ENCODE measurements at places on chromosomes 6 and 20. TPM values are rescaled to one million over a fixed set of nuclear protein-coding genes. Genes with fewer than 3 reads are reported as not detected.
A peak's percentile ranks its signal among the peaks of the same experiment; 100 is the strongest.

The RAB44 gene
- total RNA-seq = not detected

GRCh38 chr6:154252678-154253077, 103.9 kb downstream of the IPCEF1 start:
- no peaks in the 10 kb centered on the region for H3K27me3 ChIP-seq
- no peak for DNase-seq
- peaks cover 2% of the 10 kb centered on the region for H3K4me1 ChIP-seq
- no peaks in the 10 kb centered on the region for H3K36me3 ChIP-seq
- H3K4me3 ChIP-seq = no peak overlapping the region

GRCh38 chr20:45390931-45391330, 12.8 kb upstream of the TP53TG5 start:
- no peak overlapping the region for H3K4me3 ChIP-seq
- DNase-seq = no peak
- H3K4me1 ChIP-seq = no peaks in the 10 kb centered on the region

- no peaks in the 10 kb centered on the region for H3K4me1 ChIP-seq
- no peak overlapping the region for H3K4me3 ChIP-seq
- DNase-seq = no peak
- H3K27me3 ChIP-seq = no peaks in the 10 kb centered on the region
Observed at GRCh38 chr6:142207265-142207877, 60.3 kb downstream of the VTA1 start.

DNA sequence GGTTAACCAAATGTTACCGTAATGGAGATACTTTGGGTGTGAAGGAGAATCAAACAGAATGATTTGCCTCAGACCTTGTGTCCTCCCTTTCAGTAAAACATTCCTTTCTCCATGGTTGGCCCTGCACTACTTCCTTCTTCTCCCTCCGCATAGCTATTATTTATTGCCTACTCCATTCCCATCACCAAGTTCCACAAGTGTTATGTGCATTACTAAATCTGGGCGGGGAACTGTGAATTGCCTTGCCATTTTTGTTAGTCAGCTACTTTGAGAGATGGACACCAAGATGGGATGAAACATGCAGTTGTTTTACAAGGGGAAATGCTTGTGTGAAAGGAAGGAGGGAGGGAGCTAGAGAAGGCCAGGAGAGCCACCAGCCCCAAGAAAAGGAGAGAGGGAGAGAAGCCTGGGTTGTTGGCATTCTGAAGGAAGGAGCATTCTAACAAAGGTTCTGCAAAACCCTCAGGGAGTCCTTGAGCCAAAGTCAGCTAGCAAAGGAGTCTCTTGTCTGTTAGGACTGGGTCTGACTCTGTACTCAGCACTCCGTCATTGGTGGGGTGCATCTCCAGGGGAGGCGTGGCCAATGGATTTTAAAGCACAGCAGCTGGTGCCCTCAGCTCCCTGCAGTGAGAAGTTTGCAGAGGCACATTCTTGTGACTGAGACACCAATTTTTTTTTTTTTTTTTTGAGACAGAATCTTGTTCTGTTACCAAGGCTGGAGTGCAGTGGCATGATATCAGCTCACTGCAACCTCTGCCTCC, 83.6 kb upstream of the CHD6 start:
- DNase-seq = no peak
- H3K4me3 ChIP-seq = no peak overlapping the region
- H3K4me1 ChIP-seq = no peaks in the 10 kb centered on the region
- no peaks in the 10 kb centered on the region for H3K36me3 ChIP-seq

The AGPAT1 gene
- total RNA-seq = 34.0 TPM

The ANGPT4 gene
- 0.38 TPM for total RNA-seq

The RAET1L gene
- 14.5 TPM for total RNA-seq

The ELOVL2 gene
- total RNA-seq = 0.18 TPM

DNA sequence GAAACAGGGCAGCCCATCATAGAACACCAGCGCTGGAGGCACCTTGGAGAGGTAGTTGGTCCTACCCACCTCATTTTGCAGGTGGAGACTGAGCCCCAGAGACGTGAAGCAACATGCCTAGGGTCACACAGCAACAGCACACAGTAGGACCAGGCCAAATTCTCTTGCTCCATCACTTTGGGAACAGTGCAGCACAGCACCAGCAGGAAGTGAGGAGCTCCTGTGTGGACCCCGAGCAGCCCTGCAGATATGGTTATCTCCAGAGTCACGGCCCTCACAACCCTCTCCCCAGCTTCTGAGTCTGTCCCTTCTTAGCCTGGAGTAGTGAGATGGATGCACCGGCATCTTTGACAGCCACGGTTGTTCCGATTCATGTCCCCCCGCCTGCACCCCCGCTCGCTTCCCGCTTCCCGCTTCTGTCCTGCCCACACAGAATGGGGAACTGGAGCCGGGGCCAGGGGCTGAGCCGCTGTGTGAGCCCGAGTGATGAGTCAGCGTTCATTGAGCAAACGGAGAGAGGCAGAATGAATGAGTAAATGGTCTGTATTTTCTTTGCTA, 72.6 kb upstream of the DUSP22 start:
- no peak for DNase-seq
- no peaks in the 10 kb centered on the region for H3K36me3 ChIP-seq
- H3K27me3 ChIP-seq = no peaks in the 10 kb centered on the region
- H3K4me3 ChIP-seq = no peak overlapping the region
- no peaks in the 10 kb centered on the region for H3K4me1 ChIP-seq

The GPR63 gene
- total RNA-seq = 0.95 TPM

DNA sequence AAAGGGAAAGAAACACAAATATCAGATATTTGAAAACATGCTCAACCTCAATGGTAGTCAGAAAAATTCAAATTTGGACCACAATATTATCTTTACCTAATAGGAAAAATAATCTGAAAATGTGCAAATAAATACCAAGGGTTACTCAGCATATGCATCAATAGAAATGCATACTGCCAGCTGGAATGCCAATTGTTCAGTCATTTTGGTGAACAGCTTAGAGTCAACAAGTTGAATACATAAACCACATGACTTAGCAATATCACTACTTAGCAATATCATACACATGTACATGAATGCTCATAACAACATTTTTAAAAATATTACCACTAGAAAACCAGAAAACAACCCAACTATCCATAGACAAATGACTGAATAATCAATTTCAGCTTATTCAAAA, 212.7 kb downstream of the PTPRK start:
- H3K4me1 ChIP-seq = no peaks in the 10 kb centered on the region
- DNase-seq = no peak
- no peak overlapping the region for H3K27ac ChIP-seq
- no peak overlapping the region for H3K4me3 ChIP-seq
- H3K27me3 ChIP-seq = no peaks in the 10 kb centered on the region

The MED23 gene
- total RNA-seq = 31.9 TPM

DNA sequence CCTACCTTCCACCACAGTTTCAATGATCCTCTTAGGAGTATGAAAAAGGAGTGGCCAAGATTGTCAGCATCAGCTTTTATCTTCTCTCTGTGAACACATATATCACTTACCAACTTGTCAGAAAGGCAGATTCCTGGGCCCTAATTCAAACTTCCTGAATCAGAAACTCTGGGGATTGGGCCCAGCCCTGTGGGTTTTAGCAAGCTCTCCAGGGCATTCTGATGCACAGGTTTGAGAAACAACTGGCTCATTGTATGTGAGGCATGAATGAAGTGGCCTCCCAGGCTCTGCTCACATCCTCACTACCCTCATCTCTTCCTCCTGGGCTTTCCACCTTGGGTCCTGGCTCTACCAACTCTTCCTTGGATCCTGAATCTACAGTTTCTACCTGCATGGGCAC, 13.2 kb upstream of the THBD start:
- no peak for DNase-seq
- H3K4me1 ChIP-seq = peaks cover 65% of the 10 kb centered on the region
- no peaks in the 10 kb centered on the region for H3K27me3 ChIP-seq
- no peak overlapping the region for H3K27ac ChIP-seq
- no peaks in the 10 kb centered on the region for H3K36me3 ChIP-seq

GRCh38 chr6:37160922-37161778, 8.8 kb upstream of the PIM1 start:
- no peak for DNase-seq
- H3K27ac ChIP-seq = peak overlapping the region; percentile 14
- no peaks in the 10 kb centered on the region for H3K4me1 ChIP-seq
- no peak overlapping the region for H3K4me3 ChIP-seq
- no peaks in the 10 kb centered on the region for H3K27me3 ChIP-seq

DNA sequence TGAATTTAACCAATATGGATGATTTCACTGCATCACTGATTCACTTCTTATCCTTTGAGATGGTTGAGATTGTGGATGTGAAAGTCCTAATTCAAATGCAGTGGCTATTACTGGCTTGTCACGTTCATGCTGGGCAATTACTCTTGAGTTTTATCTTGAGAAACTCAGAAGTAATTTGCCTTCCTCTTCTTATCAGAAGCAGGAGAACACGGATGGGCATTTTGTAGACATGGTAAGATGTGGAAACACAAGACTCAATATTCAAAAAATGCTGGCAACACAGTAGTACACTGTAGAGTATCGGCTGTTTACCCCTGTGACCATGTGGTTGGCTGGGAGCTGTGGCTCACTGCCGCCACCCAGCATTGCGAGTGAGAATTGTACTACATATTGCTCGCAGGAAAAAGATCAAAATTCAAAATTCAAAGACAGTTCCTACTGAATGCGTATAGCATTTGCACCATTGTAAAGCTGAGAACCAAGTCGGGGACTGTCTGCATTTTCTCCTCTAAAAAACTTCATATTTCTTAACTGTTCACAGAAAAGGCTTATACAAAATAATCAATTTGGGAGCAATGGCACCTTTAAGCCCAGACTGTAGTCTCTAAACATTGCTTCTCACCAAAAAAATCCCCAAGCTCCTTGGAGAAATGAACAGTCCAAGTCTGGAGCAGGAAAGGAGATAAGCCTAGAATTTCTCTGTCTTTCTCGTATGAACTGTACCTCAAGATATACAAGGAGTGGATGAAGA, 61.9 kb upstream of the ELOVL5 start:
- no peaks in the 10 kb centered on the region for H3K4me1 ChIP-seq
- no peak overlapping the region for H3K4me3 ChIP-seq
- H3K27ac ChIP-seq = no peak overlapping the region
- no peaks in the 10 kb centered on the region for H3K27me3 ChIP-seq

The KHDC1L gene
- not detected for total RNA-seq

The KCNK16 gene
- total RNA-seq = not detected

GRCh38 chr20:3738111-3739053, 5.9 kb downstream of the HSPA12B start:
- no peak overlapping the region for H3K4me3 ChIP-seq
- H3K4me1 ChIP-seq = peaks cover 48% of the 10 kb centered on the region
- H3K27me3 ChIP-seq = no peaks in the 10 kb centered on the region

DNA sequence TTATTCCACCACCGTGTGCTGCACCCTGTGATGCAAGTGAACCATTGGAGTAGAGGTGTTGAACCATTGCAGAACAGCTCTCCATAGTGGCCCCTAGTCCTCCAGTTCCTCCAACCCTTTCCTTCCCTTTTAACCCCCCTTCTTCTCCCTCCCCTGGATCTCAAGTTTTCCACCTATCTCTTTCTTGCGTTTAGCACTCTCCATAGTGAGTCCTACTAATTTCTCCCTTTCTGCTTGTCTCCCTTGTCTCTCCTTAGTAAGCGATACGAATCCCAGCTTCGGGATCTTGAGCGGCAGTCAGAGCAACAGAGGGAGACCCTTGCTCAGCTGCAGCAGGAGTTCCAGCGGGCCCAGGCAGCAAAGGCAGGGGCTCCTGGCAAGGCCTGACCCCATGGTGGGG, 1.1 kb downstream of the PFDN6 start:
- peaks cover 21% of the 10 kb centered on the region for H3K4me1 ChIP-seq
- no peaks in the 10 kb centered on the region for H3K27me3 ChIP-seq
- peak overlapping the region; percentile 92 for H3K27ac ChIP-seq
- H3K4me3 ChIP-seq = peak overlapping the region; percentile 82

The BPI gene
- not detected for total RNA-seq

The MUC21 gene
- total RNA-seq = 219 TPM

The TPBG gene
- 18.2 TPM for total RNA-seq

GRCh38 chr6:166382500-166382932, 224 bp downstream of the MPC1 start:
- H3K4me1 ChIP-seq = peaks cover 4% of the 10 kb centered on the region
- H3K27ac ChIP-seq = peak overlapping the region; percentile 96
- H3K36me3 ChIP-seq = no peaks in the 10 kb centered on the region
- no peaks in the 10 kb centered on the region for H3K27me3 ChIP-seq
- H3K4me3 ChIP-seq = peak overlapping the region; percentile 91

The FERMT1 gene
- 53.5 TPM for total RNA-seq

GRCh38 chr6:12422848-12423247, 132.7 kb downstream of the EDN1 start:
- H3K27ac ChIP-seq = no peak overlapping the region
- H3K4me1 ChIP-seq = peaks cover 46% of the 10 kb centered on the region
- H3K36me3 ChIP-seq = no peaks in the 10 kb centered on the region
- DNase-seq = no peak

DNA sequence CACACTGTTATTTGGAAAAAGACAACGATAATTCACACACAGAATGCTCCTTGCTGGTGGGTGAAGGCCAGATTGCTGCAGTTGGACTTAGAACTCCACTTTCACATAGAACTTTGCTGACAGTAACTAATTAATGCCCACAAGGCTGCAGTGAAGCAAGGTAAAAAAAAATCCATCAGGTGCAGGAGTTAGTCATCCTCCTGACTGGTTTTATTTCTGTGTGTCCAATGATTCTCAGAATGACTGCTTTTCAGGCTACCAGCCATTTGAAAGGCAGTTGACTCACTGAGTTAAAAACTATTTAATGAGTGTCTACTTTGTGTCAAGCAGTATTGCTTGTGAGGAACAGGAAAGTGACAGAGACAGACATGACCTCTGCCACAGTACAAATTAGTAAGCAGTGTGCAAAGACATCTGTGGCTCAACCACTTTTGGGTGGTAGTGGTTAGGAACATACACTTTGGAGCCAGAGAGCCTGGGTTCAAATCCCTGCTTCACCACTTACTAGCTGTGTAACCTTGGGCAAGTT, 41.9 kb downstream of the ELOVL5 start:
- DNase-seq = no peak
- no peak overlapping the region for H3K27ac ChIP-seq
- peaks cover 81% of the 10 kb centered on the region for H3K4me1 ChIP-seq
- H3K4me3 ChIP-seq = no peak overlapping the region
- no peaks in the 10 kb centered on the region for H3K27me3 ChIP-seq

DNA sequence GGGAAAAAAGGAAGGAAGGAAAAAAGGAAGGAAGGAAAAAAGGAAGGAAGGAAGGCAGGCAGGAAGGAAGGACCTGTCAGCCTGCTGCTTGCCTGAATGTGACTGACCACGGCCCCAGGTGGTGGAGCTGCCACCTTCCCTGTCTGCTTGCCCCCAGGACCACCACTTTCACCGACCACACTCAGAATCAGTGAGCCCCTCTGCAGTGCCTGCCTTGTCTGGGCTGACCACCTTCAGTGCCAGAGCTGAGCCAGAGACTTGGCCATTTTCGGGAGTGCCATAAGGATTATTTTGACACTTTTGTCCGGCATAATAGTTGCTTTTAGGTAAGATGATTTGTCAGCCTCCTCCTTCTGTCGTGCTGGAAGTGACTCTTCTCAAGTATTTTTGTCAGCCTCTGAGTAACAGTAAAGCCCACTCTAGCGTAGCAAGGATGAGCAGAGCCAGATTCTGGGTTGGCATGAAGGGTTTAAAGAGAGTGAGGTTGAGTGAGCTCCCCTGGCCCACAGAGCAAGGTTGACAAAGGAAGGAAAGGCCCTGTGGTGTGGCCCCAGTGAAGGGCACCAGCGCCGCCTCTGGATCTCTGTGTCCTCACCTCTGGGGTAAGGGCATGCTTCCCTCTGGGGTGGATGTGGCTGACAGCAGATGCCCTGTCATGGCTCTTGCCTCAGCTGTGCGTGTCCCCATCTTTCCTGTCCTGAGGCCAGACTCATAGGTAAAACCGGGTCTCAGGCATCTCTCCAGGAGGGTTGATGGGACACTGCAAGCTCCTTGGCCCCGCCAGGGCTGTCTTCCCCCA, 214.7 kb upstream of the FOXQ1 start:
- no peak for DNase-seq
- H3K27ac ChIP-seq = no peak overlapping the region
- peaks cover 11% of the 10 kb centered on the region for H3K4me1 ChIP-seq
